ENCODE measurements at places on chromosomes 4 and X. TPM values are rescaled to one million over a fixed set of nuclear protein-coding genes. Genes with fewer than 3 reads are reported as not detected.

DNA sequence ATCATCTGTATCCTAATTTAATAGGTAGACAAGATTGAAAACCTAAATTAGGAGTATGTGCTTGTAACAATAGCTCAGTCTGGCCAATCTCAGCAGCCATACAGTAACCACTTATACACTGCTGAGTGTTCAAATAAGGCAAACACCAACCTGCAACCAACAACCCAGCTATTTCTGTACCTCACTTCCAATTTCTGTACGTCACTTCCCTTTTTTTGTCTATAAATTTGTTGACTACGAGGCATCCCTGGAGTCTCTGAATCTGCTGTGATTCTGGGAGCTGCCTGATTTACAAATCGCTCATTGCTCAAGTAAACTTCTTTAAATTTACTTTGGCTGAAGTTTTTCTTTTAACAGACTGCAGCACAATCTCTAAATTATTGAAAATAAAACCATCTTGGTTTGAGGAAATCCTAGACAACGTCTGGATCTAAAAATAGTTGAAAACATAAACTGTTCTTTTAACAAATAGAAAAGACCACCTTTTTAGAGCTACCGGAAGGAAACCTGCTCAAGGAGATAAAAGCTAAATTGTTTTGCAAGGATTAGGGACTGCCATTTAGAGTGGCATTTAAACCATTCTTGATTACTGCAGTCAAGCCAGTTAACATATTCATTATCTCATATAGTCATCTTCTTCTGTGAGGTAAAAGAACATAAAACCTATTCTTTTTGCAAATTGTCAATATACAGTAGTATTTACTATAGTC is 778.1 kb downstream of the SH3BGRL start:
- no peak overlapping the region for H3K27ac ChIP-seq
- no peaks in the 10 kb centered on the region for H3K4me1 ChIP-seq
- no peak for DNase-seq
- H3K27me3 ChIP-seq, result no peaks in the 10 kb centered on the region
- no peaks in the 10 kb centered on the region for H3K36me3 ChIP-seq

DNA sequence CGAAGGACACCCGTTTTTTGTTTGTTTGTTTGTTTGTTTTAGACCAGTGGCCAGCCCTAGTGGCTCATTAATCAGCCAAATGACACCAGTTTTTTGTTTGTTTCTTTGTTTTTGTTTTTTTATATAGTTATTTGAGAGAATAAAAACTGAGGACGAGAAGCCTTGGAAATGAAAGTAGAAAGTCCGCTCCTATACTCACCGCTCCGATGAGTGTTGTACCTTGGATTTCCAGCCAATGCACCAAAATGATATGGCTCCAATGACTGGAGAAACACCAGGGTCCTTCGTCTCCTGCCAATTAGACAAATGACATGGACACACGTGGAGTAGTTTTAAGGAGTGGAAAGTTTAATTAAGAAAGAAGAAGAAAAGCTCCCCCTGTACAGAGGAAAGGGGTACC is 87.9 kb downstream of the ZXDA start:
- no peaks in the 10 kb centered on the region for H3K4me1 ChIP-seq
- DNase-seq, result no peak

- no peaks in the 10 kb centered on the region for H3K36me3 ChIP-seq
- no peaks in the 10 kb centered on the region for H3K4me1 ChIP-seq
- DNase-seq, result no peak
- no peak overlapping the region for H3K4me3 ChIP-seq
Measured at GRCh38 chr4:39096847-39097246, 34.8 kb downstream of the KLHL5 start.

- no peak overlapping the region for H3K27ac ChIP-seq
- DNase-seq, result no peak
- no peak overlapping the region for H3K4me3 ChIP-seq
- no peaks in the 10 kb centered on the region for H3K36me3 ChIP-seq
- H3K27me3 ChIP-seq, result no peaks in the 10 kb centered on the region
Measured at GRCh38 chrX:10922159-10922558, 189.0 kb upstream of the HCCS start.

The SSX4 gene
- total RNA-seq, result not detected

DNA sequence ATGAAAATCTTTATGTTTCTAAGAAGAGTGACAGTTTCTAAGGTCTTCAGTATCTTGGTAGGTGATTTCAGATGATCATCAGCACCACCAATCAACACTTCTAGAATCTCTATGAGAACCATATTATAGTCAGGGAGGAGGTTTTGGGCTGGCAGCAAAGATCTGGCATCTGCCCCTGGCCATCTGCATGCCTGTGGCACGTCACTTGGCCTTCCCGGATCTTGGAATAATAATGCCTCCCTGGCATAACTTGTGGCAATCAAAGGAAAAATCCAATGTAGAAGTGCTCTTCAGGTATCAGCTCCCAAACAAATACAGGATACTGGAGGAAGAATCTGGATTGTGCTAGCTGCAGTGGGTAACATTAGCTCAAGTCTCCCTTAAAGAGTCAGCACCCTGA is 57.3 kb downstream of the RASL11B start:
- H3K27ac ChIP-seq, result no peak overlapping the region
- peaks cover 2% of the 10 kb centered on the region for H3K4me1 ChIP-seq
- no peak overlapping the region for H3K4me3 ChIP-seq
- no peaks in the 10 kb centered on the region for H3K27me3 ChIP-seq
- no peak for DNase-seq

DNA sequence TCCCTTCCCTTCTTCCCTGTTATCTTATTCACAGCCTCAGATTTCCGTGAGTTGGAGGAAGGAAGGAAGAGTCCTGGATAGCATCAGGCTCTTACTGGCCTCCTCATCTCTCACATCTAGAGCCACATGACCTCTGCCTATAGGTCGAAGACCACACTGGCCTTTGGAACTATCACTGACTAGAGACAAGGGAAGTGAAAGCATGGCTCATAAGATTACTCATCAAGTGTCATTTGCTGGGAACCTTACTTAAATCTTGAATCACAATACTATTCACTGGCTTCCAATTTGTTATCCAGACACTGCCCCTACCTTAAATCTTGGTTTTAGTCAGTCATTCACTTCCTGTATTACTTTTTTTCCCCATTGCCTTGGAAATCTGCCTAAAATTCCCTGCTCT is 61.6 kb upstream of the MTMR8 start:
- H3K27ac ChIP-seq, result no peak overlapping the region
- DNase-seq, result no peak
- H3K4me3 ChIP-seq, result no peak overlapping the region
- no peaks in the 10 kb centered on the region for H3K4me1 ChIP-seq

The ADH1A gene
- not detected for total RNA-seq
